ENCODE measurements at places on chromosomes 2 and 18. TPM values are rescaled to one million over a fixed set of nuclear protein-coding genes. Genes with fewer than 3 reads are reported as not detected.

DNA sequence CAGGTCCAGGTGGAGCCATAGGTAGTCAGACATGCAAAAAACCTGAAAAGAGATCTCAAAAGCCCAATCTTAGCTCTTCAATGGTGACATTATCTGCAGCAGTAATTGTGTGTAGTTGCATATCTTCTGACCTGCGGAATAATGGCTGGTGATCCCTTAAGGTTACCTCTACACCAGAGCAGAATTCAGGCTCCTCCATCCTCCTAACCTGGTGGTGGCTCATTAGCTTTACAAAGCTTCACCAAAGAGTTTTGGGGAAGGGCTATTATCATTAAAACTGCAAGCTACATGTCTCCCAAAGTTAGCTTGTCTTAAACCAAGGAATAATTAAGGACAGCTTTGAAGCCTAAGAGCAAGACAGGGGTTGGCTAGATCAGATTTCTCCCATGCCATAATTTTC, 42.6 kb upstream of the CHST9 start:
- DNase-seq: no peak

- peak; percentile 34 for DNase-seq
Observed at GRCh38 chr2:158034198-158034866, 67.3 kb upstream of the UPP2 start.

Gene MYCN
- total RNA-seq: not detected

- DNase-seq: no peak
Observed at GRCh38 chr18:22223965-22224322, 54.6 kb downstream of the GATA6 start.

GRCh38 chr18:43405097-43405496, 127.8 kb upstream of the SYT4 start:
- no peak for DNase-seq

Gene TMEM169
- total RNA-seq: not detected

Measured in uterus (tissue), 4 donors.